A673 (cell line): ENCODE measurements at places on chromosomes 5 and 9.

DNA sequence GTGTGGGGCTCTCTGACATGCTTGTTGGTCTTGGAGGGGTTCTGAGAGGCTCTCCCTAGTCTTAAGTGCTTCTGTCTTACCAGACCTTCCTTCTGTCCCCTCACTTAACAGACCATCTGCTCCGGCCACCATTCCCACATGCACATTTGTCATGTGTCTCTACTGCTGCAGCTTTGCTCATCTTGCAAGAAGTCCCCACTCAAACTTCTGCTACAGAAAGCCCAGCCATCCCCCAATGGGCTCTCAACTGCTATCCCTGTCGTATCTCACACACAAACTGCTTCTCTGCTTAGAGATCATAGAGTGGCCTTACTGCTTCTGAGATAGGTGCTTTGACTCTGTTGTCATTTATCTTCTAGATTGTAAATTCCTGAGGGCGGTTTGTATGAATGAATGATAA lies 69.4 kb downstream of the NUP214 start:
- H3K36me3 ChIP-seq: peaks cover 68% of the 10 kb centered on the region
- H3K4me1 ChIP-seq: no peaks in the 10 kb centered on the region
- no peak for DNase-seq
- no peak overlapping the region for H3K27ac ChIP-seq
- H3K27me3 ChIP-seq: no peaks in the 10 kb centered on the region
- H3K4me3 ChIP-seq: no peak overlapping the region

GRCh38 chr5:23703940-23704855 lies 196.8 kb downstream of the PRDM9 start:
- no peaks in the 10 kb centered on the region for H3K36me3 ChIP-seq
- H3K4me1 ChIP-seq: no peaks in the 10 kb centered on the region
- DNase-seq: peak; percentile 10

DNA sequence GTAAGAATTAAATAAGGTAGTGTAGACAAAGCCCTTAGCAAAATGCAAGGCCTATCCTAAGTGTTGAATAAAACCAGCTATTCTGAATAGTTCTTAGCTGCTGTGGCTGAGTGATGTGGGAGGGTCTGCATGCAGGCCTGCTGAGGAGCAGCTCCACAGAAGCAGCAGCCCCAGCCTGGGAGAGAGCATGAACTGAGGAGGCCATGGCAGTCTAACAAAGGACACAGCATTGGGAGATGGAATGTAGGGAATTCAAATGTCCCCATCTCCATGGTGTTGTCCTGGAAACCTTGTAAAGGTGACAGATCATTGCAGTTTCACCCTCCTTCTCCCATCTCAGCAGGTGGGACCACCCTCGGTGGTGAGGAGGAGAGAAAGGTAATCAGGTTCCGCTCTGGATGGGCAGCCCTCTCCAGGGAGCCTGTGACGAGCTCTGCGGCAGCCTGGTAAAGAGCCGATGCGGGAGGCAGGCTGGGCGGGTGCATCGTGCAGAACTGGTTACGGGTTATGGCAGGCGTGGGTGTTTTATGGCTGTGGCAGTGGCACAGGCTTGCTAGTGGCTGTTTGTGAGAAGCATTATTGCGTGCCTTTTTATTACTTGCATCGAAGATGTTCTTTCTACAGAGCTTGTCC lies 199.9 kb upstream of the GLRA1 start:
- peaks cover 75% of the 10 kb centered on the region for H3K27me3 ChIP-seq
- no peak for DNase-seq
- no peaks in the 10 kb centered on the region for H3K36me3 ChIP-seq
- no peak overlapping the region for H3K27ac ChIP-seq

GRCh38 chr9:14205463-14205862 lies 108.5 kb downstream of the NFIB start:
- H3K27ac ChIP-seq: no peak overlapping the region
- H3K4me3 ChIP-seq: no peak overlapping the region
- peaks cover 28% of the 10 kb centered on the region for H3K4me1 ChIP-seq
- no peaks in the 10 kb centered on the region for H3K27me3 ChIP-seq

DNA sequence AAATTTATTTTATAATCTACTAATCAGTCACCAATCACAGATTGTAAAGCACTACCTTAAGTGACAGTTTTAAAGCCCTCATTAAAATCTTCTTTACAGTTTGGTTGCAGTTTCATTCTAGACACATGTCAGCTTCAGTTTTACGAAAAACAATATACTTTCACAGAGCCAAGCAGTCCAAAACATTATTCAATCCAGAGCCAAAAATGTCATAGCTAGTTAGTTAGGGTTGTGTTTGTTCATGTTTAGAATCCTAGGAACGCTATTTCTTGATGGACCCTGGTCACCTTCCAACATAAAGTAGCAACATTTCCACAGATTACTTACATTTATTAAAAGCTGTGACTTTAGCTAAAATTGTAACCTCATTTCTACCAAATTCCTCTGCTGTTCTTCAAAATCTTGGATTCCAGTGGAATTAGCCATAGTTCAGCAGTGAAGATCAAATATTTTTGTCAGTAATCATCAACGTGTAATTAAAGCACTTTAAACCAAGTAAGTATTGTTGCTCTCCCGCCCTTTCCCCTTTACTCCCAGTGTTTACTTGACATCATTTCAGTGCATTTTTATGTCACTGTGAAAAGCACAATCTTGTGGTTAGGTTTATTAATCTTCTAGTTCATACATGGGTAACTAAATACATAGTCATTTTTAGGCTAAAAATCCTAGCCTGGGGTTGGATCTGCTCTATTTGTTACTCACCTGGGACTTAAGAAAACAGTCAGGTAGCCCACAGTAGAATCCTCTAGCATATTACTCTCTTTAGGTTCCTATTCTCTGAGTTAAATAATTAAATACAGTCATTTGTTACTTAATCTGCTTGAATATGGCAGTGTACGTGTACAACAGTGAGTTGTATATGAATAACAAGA lies 74.3 kb downstream of the NIPBL start:
- H3K27me3 ChIP-seq: no peaks in the 10 kb centered on the region
- H3K36me3 ChIP-seq: no peaks in the 10 kb centered on the region
- H3K4me1 ChIP-seq: peaks cover 60% of the 10 kb centered on the region
- H3K4me3 ChIP-seq: no peak overlapping the region
- H3K27ac ChIP-seq: no peak overlapping the region
- no peak for DNase-seq

DNA sequence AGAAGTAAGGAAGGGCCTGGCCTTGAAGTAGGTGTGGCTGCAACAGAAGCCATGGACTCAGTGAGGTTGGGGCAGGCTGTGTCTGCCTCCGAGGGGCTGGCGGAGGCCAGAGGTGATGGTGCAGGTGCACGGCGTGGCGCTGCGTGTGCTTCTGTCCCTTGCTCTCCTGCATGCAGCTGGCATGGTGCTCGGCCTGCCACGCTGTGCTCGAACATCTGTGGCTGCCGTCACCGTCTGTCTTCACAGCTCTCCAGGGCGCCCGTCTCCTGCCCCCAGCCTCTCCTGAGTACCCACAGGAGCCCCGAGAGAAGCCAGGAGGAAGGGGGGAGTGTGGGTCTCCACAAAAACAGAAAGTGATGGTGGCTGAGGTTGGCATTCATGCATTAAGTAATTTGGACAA lies 193.7 kb downstream of the CACNA1B start:
- H3K27me3 ChIP-seq: no peaks in the 10 kb centered on the region
- no peak overlapping the region for H3K4me3 ChIP-seq

- peaks cover 13% of the 10 kb centered on the region for H3K36me3 ChIP-seq
- H3K27me3 ChIP-seq: no peaks in the 10 kb centered on the region
- no peak overlapping the region for H3K27ac ChIP-seq
- no peak overlapping the region for H3K4me3 ChIP-seq
- no peak for DNase-seq
Observed at GRCh38 chr5:103271570-103272289, 13.2 kb downstream of the MACIR start.

DNA sequence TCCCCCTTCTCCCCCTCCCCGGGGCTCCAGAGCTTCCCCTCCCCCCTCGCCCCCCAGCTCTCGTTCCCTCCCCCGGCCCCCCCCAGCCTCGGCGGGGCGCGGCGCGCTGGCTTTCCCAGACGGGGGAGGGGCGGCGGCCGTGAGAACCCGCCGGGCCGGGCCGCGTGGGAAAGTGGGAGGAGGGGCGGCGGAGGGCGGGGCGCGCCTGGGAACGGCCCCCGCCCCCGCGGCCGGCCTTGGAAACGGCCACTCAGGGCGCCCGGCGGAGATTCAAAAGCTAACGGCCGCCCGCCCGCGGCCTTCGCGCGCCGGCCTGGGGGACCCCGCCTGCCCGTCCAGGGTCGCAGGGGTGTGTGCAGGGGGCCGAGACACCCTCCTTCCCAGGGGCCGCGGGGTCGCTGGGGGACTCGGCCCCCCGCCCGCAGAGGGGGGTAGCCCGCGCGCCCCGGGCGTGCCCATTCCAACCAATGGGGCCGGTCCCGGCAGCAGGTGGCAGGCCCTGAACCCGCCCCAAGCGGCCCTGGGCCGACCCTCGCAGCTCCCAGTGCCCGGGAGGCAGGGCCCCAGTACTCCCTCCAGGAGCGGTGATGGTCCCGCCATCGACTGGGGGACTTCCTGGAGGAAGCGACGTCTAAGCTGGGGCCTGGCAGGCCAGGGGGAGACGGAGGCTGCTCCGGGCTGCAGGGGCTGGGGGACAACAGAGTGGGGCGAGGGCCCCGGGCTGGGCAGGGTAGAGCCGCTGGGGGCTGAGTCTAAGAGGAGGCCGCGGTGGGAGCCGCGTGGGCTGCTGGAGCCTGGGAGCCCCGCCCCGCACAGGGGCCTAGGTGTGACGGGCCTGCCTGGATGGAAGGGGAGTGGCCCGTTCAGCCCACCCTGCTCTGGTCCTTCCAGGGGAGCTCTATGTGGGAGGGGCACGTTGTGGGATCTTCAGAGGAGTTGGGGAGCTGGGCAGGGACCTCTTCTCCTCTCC lies 14.2 kb upstream of the NRARP start:
- H3K4me3 ChIP-seq: peak overlapping the region; percentile 18
- no peaks in the 10 kb centered on the region for H3K36me3 ChIP-seq
- peak; percentile 56 for DNase-seq
- peaks cover 21% of the 10 kb centered on the region for H3K4me1 ChIP-seq
- H3K27ac ChIP-seq: no peak overlapping the region
- H3K27me3 ChIP-seq: no peaks in the 10 kb centered on the region

GRCh38 chr5:34599471-34600117 lies 56.5 kb upstream of the RAI14 start:
- H3K27ac ChIP-seq: no peak overlapping the region
- H3K36me3 ChIP-seq: no peaks in the 10 kb centered on the region
- H3K27me3 ChIP-seq: no peaks in the 10 kb centered on the region
- H3K4me1 ChIP-seq: peaks cover 13% of the 10 kb centered on the region
- no peak for DNase-seq

GRCh38 chr5:75051217-75051751 lies 1.1 kb downstream of the GCNT4 start:
- no peak for DNase-seq
- peaks cover 31% of the 10 kb centered on the region for H3K27me3 ChIP-seq
- no peak overlapping the region for H3K27ac ChIP-seq
- no peaks in the 10 kb centered on the region for H3K36me3 ChIP-seq
- H3K4me3 ChIP-seq: peak overlapping the region; percentile 72

- DNase-seq: no peak
- H3K27me3 ChIP-seq: no peaks in the 10 kb centered on the region
- no peaks in the 10 kb centered on the region for H3K36me3 ChIP-seq
- no peak overlapping the region for H3K27ac ChIP-seq
- H3K4me1 ChIP-seq: no peaks in the 10 kb centered on the region
- H3K4me3 ChIP-seq: no peak overlapping the region
Observed at GRCh38 chr9:6545017-6545691, 100.4 kb downstream of the GLDC start.

GRCh38 chr5:88502179-88503040 lies 233.8 kb upstream of the TMEM161B start:
- H3K4me1 ChIP-seq: no peaks in the 10 kb centered on the region
- DNase-seq: peak; percentile 36
- no peaks in the 10 kb centered on the region for H3K36me3 ChIP-seq
- H3K4me3 ChIP-seq: peak overlapping the region; percentile 46
- H3K27ac ChIP-seq: no peak overlapping the region

GRCh38 chr5:67941614-67942401 lies 273.7 kb upstream of the PIK3R1 start:
- H3K27ac ChIP-seq: no peak overlapping the region
- H3K4me1 ChIP-seq: no peaks in the 10 kb centered on the region
- H3K4me3 ChIP-seq: no peak overlapping the region

DNA sequence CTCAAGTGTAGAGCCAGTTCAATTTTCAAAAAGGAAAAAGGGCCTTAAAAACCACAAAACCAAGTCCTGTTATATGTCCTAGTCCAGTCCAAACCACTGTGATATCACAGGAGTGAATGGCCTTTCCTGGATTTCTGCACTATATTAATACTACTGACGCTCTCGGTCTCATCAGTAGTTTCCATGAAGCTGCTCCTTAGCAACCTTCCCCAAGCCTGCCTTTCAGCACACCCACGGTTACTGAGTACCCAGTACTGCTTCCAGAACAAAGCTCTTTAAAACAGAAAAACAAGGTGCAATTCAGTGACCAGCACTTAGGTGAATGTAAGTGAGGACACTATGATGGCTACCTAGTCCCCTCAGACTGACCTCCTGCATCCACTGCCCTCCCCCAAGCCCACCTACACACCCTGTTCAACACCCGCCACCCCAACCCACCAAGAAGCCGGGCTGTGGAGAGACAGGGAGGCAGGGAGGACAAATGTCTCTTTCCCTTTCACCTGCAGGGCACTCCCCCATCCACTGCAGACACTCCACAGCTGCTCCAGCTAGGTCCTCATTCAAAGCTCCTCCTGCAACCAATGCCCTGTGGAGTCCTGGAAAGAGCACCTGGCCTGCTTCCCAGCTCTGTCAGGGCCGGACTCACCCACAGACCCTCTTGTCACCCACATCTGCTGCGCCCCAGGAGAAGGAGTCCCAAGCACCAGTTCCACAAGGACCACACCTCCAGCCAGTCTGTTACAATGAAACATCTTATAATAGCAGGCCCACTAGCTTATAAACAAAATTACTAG lies 25.9 kb downstream of the PSMB7 start:
- H3K27me3 ChIP-seq: no peaks in the 10 kb centered on the region
- no peak for DNase-seq
- H3K36me3 ChIP-seq: peaks cover 6% of the 10 kb centered on the region
- peaks cover 44% of the 10 kb centered on the region for H3K4me1 ChIP-seq
- no peak overlapping the region for H3K4me3 ChIP-seq
- H3K27ac ChIP-seq: no peak overlapping the region

DNA sequence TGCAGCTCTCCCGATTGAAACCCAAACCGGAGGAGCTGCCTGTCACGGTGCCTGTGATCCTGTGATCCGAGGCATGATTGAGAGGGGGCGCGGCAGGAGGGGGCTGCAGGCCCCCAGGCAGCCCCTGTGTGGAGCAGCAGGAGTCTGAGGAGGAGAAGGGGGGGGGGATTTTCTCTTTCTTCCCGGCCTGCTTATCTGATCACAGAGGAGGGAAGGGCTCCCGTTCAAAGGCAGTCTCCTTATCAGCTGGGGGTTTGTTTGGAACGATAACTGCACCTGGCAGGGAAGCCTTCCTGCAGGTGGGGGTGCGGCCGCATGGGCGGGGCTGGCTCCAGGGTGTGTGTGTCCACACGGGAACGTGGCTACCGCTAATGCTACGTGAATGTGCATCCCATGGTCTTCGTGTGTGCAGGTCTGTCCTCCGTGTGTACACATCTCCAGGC lies 38.4 kb downstream of the LMX1B start:
- no peak overlapping the region for H3K27ac ChIP-seq
- H3K36me3 ChIP-seq: no peaks in the 10 kb centered on the region
- no peaks in the 10 kb centered on the region for H3K4me1 ChIP-seq
- H3K4me3 ChIP-seq: no peak overlapping the region
- H3K27me3 ChIP-seq: peaks cover 91% of the 10 kb centered on the region

GRCh38 chr5:140674211-140674610 lies 835 bp upstream of the DND1 start:
- H3K4me1 ChIP-seq: no peaks in the 10 kb centered on the region
- H3K4me3 ChIP-seq: no peak overlapping the region
- no peaks in the 10 kb centered on the region for H3K27me3 ChIP-seq
- no peak for DNase-seq
- H3K27ac ChIP-seq: no peak overlapping the region
